Activated CD8-positive, alpha-beta memory T cell treated with anti-CD3 and anti-CD28 coated beads, Interleukin-2, amount 10 ng/mL, durations not matched to agents 7 days and 5 days (primary cell): ENCODE measurements at places on chromosomes 2 and 18. TPM values are rescaled to one million over a fixed set of nuclear protein-coding genes. Genes with fewer than 3 reads are reported as not detected.

Gene ALK
- not detected for total RNA-seq

- no peak overlapping the region for H3K4me3 ChIP-seq
- DNase-seq, result no peak
Observed at GRCh38 chr2:212619954-212620353, 81.4 kb upstream of the ERBB4 start.

Gene SOCS6
- total RNA-seq, result 0.79 TPM

- DNase-seq, result peak; percentile 45
- no peak overlapping the region for H3K27ac ChIP-seq
- H3K4me1 ChIP-seq, result peaks cover 26% of the 10 kb centered on the region
- no peak overlapping the region for H3K4me3 ChIP-seq
Observed at GRCh38 chr18:13500227-13500865, 226.0 kb downstream of the FAM210A start.

- peaks cover 8% of the 10 kb centered on the region for H3K27me3 ChIP-seq
- peaks cover 38% of the 10 kb centered on the region for H3K4me1 ChIP-seq
- peaks cover 13% of the 10 kb centered on the region for H3K36me3 ChIP-seq
Observed at GRCh38 chr2:200306931-200307723, 634 bp downstream of the SPATS2L start.

GRCh38 chr2:212520340-212520739, 18.3 kb downstream of the ERBB4 start:
- H3K4me1 ChIP-seq, result no peaks in the 10 kb centered on the region
- no peaks in the 10 kb centered on the region for H3K36me3 ChIP-seq
- no peak overlapping the region for H3K27ac ChIP-seq
- DNase-seq, result no peak

GRCh38 chr2:59167514-59167913, 926.4 kb upstream of the FANCL start:
- H3K27me3 ChIP-seq, result no peaks in the 10 kb centered on the region
- H3K27ac ChIP-seq, result no peak overlapping the region
- H3K4me3 ChIP-seq, result no peak overlapping the region

- H3K27me3 ChIP-seq, result peaks cover 49% of the 10 kb centered on the region
- DNase-seq, result no peak
- H3K36me3 ChIP-seq, result no peaks in the 10 kb centered on the region
- H3K27ac ChIP-seq, result no peak overlapping the region
Observed at GRCh38 chr18:80213182-80213581, 34.1 kb downstream of the PARD6G start.

DNA sequence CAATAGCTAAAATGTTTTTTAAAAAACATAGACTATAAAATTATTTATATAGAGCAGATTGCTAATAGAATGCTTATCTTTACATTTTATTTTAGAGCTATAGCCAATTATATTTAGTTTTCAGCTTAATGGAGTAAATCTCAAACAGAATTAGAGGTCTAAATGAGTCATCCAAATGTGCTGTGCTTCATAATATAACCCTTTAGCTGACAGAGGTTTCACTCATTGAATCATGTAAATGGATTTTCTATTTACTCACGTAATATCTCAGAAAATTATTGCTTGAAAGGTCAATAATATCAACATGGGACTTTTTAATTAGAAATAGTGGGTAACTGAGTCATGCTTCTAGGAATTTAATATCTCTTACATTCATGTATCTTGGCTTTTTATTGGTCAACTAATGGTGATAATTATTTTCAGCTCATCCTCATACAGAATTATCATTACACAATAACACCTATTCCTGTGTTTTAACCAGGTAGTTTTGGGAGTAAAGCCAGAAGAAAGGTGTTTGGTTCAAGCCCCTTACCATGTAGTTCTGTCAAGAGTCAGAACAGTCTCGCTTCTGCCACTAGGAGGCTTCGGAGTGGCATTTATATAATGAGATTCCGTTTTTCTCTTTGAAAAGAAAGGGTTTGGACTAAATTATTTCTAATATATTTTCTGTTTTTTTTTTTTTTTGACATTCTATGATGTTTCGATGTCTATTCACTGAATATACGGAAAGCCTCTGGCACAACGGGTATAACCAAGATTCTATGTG, 217.6 kb downstream of the CDH7 start:
- no peak overlapping the region for H3K4me3 ChIP-seq
- no peaks in the 10 kb centered on the region for H3K36me3 ChIP-seq
- no peak overlapping the region for H3K27ac ChIP-seq
- no peaks in the 10 kb centered on the region for H3K27me3 ChIP-seq
- DNase-seq, result no peak

Gene BOLL
- not detected for total RNA-seq

DNA sequence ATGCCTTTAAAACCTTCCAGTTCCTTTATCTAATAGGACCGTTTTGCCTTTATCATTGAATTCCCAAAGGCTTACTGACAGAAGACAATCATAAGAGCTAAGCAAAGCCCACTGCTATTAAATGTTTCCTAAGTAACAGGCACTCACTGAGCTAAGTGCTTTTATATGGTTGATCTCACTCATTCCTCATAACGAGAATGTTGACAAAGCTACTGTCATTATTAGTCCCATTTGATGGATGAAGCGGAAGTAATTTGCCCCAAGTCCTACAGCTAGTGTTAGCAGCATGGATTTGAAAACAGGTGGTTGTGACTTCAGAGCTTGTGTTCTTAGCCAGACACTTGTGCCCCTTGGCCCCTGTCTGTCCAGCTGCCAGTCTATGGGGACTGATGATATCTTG, 134.8 kb upstream of the SERPINE2 start:
- no peaks in the 10 kb centered on the region for H3K4me1 ChIP-seq
- no peak for DNase-seq
- H3K4me3 ChIP-seq, result no peak overlapping the region
- no peak overlapping the region for H3K27ac ChIP-seq
- H3K36me3 ChIP-seq, result no peaks in the 10 kb centered on the region

DNA sequence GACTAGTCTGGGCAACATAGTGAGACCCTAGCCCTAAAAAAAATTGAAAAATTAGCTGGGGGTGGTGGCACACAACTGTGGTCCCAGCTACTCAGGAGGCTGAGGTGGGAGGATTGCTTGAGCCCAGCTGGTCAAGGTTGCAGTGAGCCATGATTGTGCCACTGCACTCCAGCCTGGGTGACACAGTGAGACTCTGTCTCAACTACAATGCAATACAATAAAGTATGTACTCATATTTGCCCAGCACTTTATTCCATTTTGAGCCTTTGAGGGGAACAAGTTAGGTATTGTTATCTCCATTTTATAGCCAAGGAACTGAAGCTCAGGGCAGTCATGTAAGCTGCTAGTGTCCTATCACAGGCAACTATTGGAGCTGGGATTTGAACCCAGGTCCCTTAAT, 49.3 kb upstream of the PLB1 start:
- no peak for DNase-seq
- no peak overlapping the region for H3K4me3 ChIP-seq
- H3K27ac ChIP-seq, result no peak overlapping the region
- H3K27me3 ChIP-seq, result no peaks in the 10 kb centered on the region
- H3K36me3 ChIP-seq, result peaks cover 11% of the 10 kb centered on the region

Gene ITGA4
- total RNA-seq, result 344 TPM

Gene CGREF1
- 1.1 TPM for total RNA-seq

- H3K4me3 ChIP-seq, result no peak overlapping the region
- no peak overlapping the region for H3K27ac ChIP-seq
- H3K27me3 ChIP-seq, result peaks cover 8% of the 10 kb centered on the region
- no peak for DNase-seq
Observed at GRCh38 chr2:127413782-127414637, 4.2 kb upstream of the PROC start.

DNA sequence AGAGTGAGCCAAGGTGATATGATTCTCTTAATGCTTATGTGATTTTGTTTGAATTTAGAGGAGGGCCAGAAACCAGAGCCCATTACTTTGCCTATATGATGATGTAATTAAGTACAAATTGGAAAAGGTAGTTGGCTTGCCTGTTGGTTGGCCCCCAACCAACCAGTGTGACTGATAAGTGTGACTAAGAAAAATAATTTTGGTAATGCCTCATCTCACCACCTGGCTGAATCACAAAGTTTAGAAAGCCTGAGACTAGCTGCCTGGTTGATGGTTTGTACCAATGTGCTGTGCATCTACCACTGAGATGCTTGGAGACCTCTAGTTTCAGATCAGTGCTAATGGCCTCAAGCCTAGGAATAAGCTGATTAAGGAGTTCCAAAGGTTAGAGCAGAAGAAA, 338.7 kb downstream of the CDH2 start:
- H3K4me1 ChIP-seq, result no peaks in the 10 kb centered on the region
- DNase-seq, result no peak
- H3K4me3 ChIP-seq, result no peak overlapping the region
- H3K27me3 ChIP-seq, result no peaks in the 10 kb centered on the region

Gene CPO
- total RNA-seq, result not detected

DNA sequence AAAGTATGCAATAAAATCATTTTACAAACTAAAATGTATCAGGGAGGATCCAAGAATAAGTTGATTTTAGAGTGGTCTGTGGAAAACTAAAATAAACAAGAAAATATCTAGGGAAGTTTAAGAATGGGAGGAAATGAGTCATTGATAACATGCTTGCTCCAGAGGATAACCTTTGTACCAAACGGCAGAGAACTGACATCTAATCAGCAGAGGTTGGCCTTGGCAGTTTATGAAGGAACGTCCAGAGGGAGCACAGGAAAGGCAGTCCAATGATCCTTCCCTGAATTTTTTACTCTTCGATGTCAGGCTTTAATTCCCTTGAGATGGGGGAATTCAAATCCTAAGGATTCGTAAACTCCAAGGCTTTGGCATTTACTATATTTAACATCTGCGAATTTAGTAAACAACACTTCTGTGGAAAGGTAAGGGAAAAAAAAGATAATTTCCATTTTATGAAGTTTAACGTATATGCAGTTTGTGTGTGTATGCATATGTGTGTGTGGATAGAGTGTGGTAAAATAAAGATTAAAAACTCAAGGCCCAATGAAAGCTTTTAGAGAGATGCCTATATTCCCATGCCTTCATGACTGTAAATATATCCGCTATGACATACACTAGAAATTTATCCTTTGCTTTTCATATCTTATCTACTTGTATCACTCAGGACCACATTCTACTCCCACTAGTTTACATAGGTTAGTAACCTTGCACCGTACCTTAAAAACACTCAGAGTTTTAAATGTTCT, 8.7 kb upstream of the INPP1 start:
- H3K36me3 ChIP-seq, result peaks cover 2% of the 10 kb centered on the region
- DNase-seq, result no peak
- H3K27ac ChIP-seq, result no peak overlapping the region
- no peak overlapping the region for H3K4me3 ChIP-seq
- no peaks in the 10 kb centered on the region for H3K4me1 ChIP-seq

DNA sequence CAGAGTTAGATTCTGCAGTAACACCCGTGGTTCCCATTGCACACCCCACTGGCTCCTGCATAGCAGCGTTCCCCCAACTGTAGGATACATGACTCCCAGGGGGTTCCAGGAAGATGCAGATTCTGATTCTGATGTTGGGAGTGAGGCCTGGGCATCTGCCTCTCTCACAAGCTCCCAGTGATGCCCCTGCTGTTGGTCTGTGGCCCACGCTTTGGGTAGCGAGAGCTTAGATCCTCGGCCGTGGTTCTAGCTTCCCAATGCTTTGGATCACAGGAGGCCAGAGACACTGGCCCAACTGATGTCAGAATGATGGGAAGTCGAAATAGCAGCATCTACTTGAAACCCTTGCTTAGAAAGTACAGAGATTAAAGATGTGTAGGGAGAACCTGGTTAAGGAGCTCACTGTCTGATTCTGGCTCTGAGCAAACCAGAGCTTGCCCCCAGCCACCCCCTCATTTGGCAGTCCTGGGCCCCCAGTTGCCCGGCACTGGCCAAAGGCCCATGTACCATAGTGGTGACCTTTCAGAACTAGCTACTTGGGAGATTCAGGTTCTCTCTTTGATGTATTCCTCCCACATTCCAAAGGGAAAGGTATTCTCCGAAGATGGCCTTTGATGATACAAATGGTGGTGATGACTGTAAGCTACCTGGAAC, 197.5 kb downstream of the FAM210A start:
- H3K27me3 ChIP-seq, result no peaks in the 10 kb centered on the region
- no peak overlapping the region for H3K27ac ChIP-seq
- peaks cover 3% of the 10 kb centered on the region for H3K4me1 ChIP-seq

Gene KIF5C
- total RNA-seq, result 18.3 TPM
